ENCODE measurements at places on chromosomes 12 and 14. TPM values are rescaled to one million over a fixed set of nuclear protein-coding genes. Genes with fewer than 3 reads are reported as not detected.

Gene LPAR5
- 4.2 TPM for polyA plus RNA-seq

Gene SUDS3
- polyA plus RNA-seq: 21.0 TPM

GRCh38 chr12:46209914-46210872 lies 58.6 kb downstream of the SLC38A1 start:
- H3K27ac ChIP-seq: peak overlapping the region; percentile 77
- no peaks in the 10 kb centered on the region for H3K27me3 ChIP-seq
- H3K4me1 ChIP-seq: peaks cover 71% of the 10 kb centered on the region

GRCh38 chr12:34396006-34396860 lies 373.9 kb downstream of the ALG10 start:
- peak; percentile 36 for DNase-seq
- no peak overlapping the region for H3K4me3 ChIP-seq
- H3K27ac ChIP-seq: no peak overlapping the region
- H3K27me3 ChIP-seq: no peaks in the 10 kb centered on the region
- H3K36me3 ChIP-seq: no peaks in the 10 kb centered on the region

Data from sigmoid colon (tissue), 7 donors.